Spleen (tissue), 13 donors: ENCODE measurements at places on chromosomes 2 and 18. TPM values are rescaled to one million over a fixed set of nuclear protein-coding genes. Genes with fewer than 3 reads are reported as not detected.

DNA sequence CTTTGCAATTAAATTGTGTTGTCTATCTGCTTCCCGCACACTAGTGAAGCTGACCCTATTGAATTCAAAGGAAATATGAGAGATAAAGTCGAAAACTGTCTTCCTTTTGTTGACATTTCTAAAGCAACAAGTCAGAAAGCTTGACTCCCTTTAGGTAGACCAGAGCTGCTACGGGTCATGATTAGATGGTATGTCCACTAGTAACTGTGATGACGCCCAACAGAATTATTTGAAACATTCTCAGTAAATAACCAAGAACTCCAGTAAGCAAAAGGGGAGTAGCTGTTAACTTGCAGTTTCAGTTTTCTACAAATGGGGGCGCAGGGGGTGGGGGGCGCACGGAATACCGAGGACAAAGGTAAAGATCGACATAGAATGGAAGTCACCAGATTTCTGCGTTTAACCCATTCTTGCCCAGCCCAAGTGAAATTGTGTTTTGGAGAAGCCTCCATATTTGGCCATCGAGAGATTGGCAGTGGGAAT, 56.4 kb downstream of the CRIM1 start:
- no peaks in the 10 kb centered on the region for H3K27me3 ChIP-seq
- peaks cover 88% of the 10 kb centered on the region for H3K4me1 ChIP-seq
- H3K36me3 ChIP-seq, result no peaks in the 10 kb centered on the region
- peak overlapping the region; percentile 76 for H3K27ac ChIP-seq

GRCh38 chr18:3015204-3015592, 2.3 kb upstream of the LPIN2 start:
- H3K36me3 ChIP-seq, result no peaks in the 10 kb centered on the region
- H3K27ac ChIP-seq, result peak overlapping the region; percentile 98
- no peak overlapping the region for H3K4me3 ChIP-seq
- H3K4me1 ChIP-seq, result peaks cover 54% of the 10 kb centered on the region

DNA sequence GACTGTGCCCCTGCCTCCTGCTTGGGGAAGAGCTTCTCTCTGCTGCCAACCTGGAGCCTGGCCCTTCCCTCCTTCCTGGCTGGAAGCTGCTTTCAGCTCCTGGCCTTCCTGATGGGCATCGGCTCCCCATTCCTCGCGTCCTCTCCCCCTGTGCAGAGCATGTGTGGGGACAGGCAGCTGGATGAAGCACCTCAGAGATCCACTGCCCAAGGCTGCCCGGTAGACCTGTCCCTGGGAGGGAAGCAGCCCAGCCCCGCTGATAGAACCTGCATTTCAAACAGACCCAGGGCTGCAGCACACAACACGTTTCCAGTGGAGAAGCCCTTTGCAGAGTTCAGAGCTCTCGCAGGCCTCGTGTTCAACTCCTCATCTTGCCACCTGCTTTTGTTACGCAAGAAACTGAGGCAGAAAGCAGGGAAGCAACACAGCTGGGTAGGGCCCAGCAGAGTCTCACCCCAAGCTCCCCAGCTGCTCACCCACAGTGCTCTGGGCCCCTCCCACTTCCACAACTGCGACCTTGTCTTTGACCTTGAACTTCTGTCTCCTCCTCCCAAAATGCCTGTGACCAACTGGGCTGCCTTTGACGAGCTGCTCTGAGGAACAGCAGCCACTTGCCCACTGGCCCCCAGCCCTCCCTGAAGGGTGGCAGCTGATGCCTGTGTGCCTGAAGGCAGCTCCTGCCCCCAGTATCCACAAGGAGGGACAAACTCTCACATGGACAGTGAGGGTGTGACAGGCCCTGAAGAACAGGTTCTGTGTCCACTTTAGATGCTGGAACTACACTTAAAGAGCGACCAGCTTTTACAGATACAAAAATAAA, 65.5 kb downstream of the PARD6G start:
- H3K4me3 ChIP-seq, result no peak overlapping the region
- no peaks in the 10 kb centered on the region for H3K36me3 ChIP-seq
- H3K4me1 ChIP-seq, result no peaks in the 10 kb centered on the region
- no peak for DNase-seq
- no peaks in the 10 kb centered on the region for H3K27me3 ChIP-seq

DNA sequence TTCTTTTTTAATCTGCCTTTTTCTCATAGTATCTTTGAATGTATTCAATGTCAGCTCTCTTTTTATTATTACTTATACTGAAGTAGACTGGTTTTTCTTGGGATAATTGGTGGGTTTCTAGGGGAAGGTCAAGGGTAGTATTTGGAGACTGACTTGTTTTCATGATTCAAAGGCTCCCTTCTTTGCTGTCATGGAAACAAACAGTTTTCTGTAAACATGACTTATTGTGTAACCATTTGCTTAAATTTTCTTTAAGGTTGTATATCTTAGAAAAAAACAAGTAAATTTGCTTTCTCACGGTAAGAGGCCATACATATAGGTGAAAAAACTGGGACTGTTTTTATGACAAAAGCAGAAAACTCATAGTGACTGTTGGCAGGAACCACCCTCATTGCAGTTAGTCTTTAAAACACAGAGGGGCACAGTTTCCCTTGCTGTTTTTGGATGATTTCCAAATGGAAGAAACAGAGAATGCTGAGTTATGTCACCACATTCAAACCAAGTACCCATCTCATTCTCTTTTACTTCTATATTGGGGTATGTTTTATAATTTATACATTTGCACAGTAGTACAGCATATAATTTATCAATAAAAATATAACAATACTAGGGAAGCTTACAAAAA, 5.8 kb upstream of the RDH14 start:
- peaks cover 2% of the 10 kb centered on the region for H3K4me1 ChIP-seq
- no peak overlapping the region for H3K4me3 ChIP-seq
- no peak overlapping the region for H3K27ac ChIP-seq
- no peak for DNase-seq

GRCh38 chr2:117940436-117940835, 73.4 kb downstream of the CCDC93 start:
- no peak overlapping the region for H3K4me3 ChIP-seq
- H3K27me3 ChIP-seq, result no peaks in the 10 kb centered on the region
- no peak overlapping the region for H3K27ac ChIP-seq
- H3K4me1 ChIP-seq, result peaks cover 10% of the 10 kb centered on the region
- peaks cover 92% of the 10 kb centered on the region for H3K36me3 ChIP-seq
- DNase-seq, result no peak

DNA sequence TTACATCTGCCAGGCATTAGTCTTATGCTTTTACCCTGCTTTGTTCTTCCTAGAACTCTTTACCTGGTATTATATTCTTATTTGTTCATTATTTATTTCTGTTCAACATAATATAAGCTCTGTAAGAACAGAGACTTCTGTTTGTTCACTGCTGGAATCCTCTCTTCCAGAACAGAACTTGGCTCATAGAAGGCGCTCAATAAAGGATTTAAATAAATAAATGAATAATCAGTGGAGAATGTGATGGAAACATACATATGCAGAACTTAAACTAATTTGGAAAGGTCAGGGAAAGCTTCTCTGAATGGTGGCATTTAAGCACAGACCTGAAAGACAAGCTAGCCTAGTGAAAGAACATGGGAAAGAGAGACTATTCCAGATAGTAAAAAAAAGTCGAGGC, 24.3 kb downstream of the NCKAP1 start:
- H3K36me3 ChIP-seq, result no peaks in the 10 kb centered on the region
- no peaks in the 10 kb centered on the region for H3K27me3 ChIP-seq
- no peak overlapping the region for H3K4me3 ChIP-seq

HAAO gene
- 7.1 TPM for total RNA-seq

ABHD3 gene
- 30.7 TPM for total RNA-seq

STK39 gene
- total RNA-seq, result 10.5 TPM

CAPN10 gene
- 44.3 TPM for total RNA-seq

MEP1B gene
- not detected for total RNA-seq
